ENCODE measurements at places on chromosomes 12 and 14.
A peak's percentile ranks its signal among the peaks of the same experiment; 100 is the strongest.

GRCh38 chr12:52674433-52674775 is 5.8 kb downstream of the KRT1 start:
- no peak for DNase-seq

DNA sequence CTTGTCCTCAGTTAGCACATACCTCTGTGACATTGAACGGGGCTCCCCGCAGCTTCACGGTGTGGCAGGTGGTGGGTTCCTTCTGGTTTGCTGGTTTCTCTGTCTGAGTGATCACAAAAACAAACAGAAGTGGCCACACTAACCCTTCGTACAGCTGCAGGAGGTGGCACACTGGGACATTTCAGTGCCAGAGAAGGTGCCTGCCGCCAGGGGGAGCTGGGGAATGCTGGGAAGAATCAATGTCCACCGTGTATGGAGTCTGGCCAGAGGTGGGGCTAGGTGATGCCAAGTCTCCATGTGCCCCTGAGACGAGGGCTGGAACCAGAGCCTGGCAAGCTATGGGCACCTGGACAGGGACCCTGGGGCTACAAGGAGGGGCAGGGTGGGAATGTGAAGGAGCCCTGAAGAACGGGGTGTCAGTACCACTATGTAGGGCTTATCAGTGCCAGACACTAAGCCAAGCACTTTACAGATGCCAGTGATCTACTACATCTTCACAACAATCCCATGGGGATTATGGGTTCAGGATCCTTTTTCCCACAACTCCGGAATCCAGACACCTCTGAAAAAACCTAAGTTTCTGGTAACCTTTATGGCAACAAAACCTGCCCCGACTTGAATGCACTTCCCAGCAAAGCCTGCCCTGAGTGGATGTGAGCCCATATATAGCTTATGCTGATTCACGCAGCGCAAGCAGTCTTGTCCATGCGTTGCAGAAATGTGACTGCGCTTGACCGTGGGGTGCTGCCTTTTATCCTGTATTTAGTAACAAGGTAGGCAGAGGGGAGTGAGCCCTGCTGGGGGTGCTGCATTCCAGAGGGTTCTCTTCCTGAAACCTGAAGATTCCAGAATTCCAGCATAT is 10.8 kb downstream of the RBM19 start:
- DNase-seq: no peak

DNA sequence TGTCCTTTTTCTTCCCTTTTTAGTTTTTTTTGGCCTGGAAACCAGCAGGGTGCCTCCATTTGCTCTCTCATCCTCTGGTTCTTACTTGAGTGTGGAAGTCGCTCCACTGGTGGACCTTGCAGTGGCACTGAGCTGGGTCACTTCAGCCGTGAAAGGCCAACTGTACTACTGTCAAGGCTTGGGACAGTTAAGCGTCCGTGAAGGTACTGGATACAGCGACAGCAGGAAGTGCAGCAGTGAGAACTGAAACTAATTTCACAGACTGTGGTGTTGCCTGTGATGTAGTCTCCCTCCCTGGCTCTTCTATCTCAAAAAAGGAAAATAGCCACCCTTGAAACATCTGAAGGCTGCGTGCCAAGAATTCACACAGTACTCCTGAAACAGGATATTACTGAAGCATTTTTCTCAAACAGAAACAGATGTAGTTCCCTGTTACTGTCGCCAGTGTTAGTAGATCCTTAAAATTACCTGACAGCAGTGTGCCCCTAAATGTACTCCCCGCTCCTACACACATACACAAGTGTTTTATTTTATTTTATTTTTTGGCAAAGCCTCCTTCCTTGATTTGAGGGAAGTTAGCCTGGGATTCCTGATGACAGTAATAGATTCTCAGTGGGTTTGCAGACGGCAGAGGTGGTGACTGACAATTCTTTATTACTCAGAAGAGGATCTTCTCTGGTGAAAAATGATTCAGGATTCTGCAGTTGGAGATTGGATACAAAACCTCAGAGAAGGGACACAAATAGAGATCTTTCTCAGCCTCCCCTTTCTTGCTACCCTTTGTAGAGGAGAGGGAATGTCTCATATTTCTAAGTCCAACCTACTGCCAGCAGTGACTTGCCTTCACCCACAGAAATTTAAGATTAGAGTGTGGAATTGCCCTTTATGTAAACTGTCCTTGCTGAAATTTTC is 4.4 kb downstream of the SUSD6 start:
- DNase-seq: peak; percentile 63

DNA sequence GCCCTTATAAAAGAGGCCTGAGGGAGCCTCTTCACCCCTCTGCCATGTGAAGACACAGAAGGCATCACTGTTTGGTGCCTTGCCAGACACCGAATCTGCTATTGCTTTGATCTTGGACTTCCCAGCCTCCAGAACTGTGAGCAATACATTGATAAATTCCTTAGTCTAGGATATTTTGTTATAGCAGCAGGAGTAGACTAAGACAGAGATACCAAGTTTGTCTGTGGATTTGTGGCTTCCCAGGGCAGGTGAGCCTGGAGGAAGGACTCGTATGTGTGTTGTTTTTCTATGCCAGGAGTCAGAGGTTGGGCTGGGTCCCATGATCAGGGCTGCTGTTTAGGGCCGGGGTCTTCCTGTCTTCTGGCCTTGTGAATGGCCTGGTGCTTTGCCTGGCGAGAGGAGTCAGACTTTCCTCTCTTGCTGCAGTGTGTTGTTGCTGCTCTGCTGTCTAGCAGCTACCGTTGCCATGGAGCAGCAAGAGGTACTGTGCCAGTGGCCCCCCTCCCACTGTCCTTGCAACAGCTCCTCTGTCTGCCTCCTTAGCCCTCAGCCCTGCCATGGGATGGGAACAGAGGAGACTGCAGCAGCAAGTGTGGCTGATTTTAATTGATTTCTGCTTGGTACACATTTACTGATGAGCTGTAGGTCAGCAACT is 111.2 kb downstream of the CHST11 start:
- no peak for DNase-seq

GRCh38 chr14:65057695-65058094 is 44.6 kb downstream of the MAX start:
- no peak for DNase-seq

DNA sequence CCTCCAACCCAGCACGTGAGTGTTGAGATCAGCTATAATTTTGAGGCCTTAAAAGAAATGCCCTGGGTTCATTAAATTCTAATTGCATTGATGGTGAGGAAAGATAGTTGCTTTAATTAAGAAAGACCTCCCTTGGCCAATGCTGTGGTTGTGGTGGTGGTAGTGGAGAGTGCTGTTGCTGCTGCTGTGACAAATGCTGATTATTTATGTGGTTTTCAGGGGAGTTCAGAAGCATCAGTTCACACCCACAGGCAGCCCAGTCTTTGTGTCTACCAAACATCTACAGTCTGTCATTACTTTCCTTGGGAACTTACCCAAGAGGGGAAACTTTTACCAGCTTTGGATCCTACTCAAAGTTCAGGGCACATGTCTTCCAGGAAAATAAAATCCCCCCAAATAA is 178.4 kb upstream of the PARP11 start:
- DNase-seq: no peak

GRCh38 chr14:89600950-89601826 is 184.2 kb upstream of the FOXN3 start:
- no peak for DNase-seq

DNA sequence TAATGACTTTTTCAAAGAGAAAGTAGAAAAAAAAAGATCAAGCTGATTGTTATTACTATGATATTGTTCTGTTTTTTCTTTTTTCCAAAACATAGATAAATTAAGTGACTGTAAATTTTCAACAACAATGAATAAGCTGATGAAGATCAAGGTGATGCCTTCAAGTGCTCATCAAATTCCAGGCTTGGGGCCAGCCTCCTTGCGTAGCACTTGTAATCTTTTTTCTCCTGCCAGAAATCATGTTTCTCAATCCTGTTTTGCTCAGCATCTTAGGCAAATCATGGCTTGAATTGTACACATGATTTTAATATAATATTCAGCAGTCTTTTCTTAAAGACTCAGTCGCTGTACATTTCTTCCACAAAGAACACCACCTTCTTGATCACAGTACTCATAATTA is 333.2 kb downstream of the NPAS3 start:
- DNase-seq: no peak

DNA sequence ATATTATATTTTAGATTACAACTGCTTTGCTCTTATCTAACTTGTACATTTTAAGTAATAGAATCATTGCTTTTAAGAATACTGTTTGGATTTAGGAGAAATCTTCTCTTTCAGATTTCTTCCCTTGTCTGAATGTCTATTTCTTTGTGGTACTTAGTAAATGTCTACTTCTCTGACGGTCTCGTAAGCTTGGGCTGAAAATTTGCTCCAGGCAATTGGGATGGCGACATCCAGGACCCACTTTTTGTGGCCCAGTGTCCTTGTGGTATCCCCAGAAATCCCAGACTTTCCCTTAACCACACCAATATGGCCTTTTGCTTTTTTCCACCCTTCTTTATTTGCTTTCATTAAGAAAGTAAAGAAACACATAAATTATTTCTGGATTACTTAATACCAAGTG is 24.0 kb upstream of the CCER1 start:
- no peak for DNase-seq

DNA sequence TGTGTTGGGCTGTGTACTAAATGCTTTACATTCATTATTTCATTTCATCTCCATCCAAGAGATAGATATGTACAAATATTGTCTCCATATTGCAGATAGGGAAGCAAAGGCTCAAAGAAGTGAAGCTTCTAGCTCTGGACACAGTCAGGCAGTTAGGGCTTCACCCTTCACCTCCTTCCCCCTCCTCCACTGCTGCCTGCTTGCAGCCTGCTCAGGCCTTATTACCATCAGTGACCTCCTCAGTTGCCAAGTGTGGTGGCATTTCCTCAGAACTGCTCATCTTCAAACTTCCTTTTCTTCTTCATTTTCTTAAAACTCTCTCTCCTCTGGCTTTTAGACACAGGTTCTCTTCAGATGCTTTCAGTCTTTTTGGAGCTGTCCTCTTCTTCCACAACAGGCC is 4.7 kb upstream of the GPATCH2L start:
- no peak for DNase-seq

DNA sequence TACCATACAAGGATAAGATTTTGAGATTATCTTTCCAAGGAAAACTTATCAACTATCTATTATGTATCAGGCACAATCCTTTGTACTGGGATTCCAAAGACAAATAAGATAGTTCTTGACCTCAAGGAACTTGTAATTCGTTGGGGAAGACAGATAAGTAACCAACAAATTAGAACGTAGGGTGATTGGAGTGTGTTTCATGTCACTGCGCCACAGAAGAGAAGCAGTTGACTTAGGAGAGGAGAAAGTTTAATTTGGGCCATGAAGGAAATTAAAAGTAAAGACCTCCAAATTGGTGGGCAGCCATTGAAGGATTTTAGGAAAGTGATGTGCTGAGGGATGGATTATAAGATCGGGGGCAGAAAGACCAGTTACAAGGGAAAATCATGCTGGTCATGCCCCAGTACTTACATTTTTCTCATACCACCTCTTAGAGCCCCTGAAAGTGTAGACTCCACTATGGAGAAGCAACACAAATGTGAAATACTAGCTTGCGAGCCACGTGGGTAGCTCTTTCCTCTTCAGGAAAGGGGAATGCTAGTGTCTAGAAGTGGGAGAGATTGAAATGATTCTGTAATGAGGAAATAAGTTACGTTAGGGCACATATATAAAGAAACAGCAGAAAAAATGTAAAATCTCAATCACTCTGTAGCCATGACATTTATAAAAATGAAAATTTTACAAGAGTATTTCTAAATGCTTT is 148.7 kb downstream of the ETV6 start:
- DNase-seq: no peak

GRCh38 chr12:7868391-7868790 is 4.3 kb downstream of the SLC2A14 start:
- no peak for DNase-seq

DNA sequence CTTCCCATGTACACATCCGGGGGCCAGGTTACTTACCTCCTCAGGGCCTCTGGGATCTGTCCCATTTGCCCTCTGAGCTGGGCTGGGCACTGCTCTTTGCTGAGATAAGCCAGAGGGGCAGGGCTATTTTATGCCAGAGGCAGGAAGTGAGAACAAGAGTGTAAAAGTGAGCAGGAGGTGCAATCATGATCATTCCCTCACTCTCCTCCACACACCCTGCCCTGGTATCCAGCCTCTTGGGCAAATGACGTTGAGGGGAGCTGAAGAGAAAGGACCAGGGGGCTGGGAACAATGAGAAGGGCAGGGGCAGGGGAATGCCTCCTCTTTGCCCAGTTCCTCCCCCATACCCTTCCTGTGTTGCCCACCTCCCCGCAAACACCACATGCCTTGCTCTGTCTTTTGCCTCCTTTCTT is 4.2 kb downstream of the LPAR5 start:
- DNase-seq: peak; percentile 51

DNA sequence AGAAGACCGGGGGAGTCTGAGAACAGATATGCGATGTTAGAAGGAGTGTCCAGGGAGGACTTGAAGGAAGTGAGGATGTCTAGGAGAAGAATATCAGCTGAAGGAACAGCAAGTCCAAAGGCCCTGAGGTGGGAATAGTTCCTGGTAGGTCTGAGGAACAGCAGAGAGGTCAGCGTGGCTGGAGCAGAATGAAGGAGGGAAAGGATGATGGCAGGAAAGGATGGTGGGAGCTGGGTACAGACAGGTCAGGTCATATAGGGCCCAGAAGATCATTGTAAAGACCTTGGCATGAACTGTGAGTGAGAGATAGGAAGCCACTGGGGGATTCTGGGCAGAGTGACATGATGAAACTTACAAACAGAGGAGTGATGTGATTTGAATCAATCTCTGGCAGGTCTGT is 171.0 kb downstream of the ETV6 start:
- no peak for DNase-seq

- DNase-seq: no peak
Measured at GRCh38 chr14:98698341-98698740, 573.7 kb downstream of the BCL11B start.

DNA sequence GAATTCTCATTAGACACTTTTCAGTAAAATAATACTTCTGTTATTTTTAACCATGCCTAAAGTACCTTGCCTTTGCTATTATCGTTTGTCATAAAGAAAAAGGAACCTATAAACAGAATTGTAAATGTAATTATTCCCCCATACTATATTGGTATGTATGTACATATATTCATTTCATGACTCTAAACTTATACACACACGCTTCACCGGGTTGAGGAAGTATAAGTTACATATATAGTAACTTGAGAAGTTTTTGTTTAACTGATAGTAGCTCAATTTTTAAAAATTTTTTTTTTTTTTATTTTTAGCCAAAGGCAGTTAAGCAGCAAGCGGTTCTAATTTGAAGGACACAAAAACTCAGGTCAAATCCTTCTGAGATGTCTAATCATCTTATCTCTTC is 107.6 kb downstream of the PLEKHG7 start:
- DNase-seq: no peak

DNA sequence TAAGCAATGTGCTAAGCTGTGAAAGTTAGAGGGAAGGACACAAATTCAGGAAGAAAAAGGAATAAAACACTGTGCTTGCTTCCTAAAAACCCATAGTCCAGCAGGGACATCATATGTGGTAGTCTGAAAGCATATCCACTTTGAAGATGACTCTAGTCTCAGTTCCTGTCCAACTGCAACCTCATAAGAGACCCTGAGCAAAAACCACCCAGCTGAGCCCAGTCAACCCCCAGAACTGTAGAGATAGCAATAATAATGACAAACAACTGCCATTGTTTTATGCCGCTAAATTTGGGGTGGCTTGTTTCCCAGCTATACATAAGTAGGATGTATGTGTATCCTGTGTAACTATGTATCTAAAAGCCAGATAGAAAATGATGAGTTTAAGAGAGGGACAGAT is 3.9 kb upstream of the SERPINA4 start:
- DNase-seq: no peak

- no peak for DNase-seq
Measured at GRCh38 chr14:90830931-90831701, 14.9 kb upstream of the TTC7B start.
